H1 (cell line): ENCODE measurements at places on chromosomes 3 and 15.

DNA sequence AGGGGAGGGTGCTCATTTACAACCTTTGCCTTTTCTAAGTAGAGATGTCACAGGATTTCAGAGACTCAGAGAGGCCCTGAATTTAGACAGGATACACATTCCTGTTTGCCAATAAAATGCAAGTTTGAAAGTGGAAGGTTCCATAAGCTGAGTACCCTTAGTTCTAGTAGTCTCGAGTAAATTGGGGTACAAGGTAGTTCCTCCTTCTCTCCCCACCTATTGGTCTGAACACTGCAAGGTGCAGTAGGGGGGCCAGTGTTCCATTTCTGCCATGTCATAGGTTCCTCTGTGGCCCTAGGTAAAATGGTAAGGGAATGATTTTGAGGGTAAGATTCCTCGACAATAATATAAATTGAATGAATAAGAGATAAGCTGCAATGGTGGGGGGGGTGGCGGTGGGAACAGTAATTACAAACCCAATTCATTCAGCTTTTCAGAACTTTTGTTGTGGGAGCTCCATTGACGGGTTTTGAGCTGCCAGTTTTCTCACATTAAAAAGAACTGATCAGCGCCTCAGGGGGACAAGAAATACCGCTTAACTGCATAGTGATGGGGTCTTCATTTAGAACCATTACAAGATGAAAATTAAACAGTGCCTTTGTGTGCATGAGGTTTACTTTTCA lies 5.9 kb downstream of the SOX2 start:
- DNase-seq, result no peak

GRCh38 chr3:38616111-38616510 lies 33.4 kb downstream of the SCN5A start:
- no peak for DNase-seq

GRCh38 chr3:115450036-115450435 lies 173.3 kb upstream of the GAP43 start:
- no peak for DNase-seq

DNA sequence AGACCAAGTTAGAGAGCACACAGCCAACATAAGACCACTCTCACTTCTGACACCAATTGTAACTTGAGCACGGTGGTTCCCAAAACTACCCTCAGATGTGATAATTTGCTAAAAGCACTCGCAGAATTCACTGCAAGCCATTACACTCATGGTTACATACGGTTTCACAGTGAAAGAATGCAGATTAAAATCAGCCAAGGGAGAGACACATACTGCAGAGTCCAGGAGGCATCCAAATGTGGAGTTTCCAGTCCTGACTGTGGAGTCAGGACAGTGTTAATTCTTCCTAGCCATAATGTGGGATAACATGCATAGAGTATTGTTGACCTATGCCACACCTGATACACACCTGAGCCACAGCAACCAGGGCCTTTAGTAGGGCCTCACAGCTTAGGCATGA lies 956.4 kb downstream of the NTRK3 start:
- no peak for DNase-seq

GRCh38 chr3:197362081-197362480 lies 63.7 kb upstream of the DLG1 start:
- DNase-seq, result no peak

DNA sequence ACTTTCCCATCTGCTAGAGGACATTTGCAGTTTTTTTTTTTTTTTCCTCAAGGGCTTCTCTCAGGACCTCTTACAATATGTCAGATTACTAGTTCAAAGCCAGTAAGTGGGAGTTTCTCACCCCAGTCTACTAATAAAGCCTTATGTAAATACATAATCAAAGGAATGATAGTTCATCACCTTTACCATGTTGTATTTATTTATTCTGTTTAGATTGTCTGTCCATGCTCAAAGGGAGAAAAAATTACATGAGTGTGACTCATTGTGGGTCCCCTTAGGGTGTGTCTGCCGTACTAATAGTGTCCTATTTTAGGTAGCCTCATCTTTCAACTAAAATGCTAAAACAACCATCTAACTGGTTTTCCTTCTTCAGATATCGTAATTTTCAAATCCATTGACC lies 917.6 kb downstream of the EPHA3 start:
- no peak for DNase-seq

DNA sequence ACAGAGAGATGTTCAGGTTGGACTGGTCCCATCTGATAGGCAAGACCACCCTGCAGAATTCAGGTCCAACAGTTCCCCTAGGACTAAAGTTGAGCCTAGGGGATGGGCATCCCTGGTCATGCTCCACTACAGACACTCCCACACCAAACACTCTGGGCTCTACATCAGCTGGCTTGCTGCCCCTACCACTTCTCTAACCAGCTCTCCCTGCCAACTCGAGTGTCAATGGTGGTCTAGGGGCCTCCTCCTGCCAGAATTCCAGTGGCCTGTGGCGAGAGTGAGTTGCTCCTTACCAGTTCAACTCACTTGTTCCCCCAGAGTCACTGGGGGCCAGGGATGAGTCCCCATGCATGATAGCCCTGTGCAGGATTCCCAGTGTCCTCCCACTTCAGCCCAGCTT lies 316.2 kb upstream of the PPP2R3A start:
- no peak for DNase-seq

- no peak for DNase-seq
These were observed 404.4 kb downstream of the VPS13C start for GRCh38 chr15:61655881-61656280.

DNA sequence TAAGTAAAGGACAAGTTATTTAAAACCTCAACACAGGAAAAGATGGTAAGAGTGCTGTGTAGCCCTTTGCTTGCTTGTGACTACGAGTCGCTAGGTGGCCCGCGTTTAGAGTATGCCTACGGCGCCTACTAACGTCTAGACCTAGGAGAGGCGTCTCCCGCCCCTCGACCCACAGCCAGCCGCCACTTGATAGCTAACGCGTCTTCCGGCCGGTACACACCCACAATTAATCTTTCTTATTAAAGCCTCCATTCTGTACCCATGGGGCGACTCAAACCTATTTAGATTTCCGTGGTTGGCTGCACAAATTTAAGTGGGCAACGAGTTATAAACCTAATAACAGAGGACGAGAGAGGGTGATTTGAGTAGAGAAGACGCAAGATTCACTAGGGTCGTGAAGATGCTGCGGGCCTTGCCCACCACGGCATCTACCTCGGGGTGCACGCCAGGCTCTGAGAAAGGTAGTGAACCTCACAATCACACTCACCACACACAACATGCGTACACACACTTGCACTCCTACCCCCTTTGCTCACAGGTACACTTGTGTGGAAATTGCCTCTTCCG lies 12.0 kb downstream of the SOX2 start:
- no peak for DNase-seq

DNA sequence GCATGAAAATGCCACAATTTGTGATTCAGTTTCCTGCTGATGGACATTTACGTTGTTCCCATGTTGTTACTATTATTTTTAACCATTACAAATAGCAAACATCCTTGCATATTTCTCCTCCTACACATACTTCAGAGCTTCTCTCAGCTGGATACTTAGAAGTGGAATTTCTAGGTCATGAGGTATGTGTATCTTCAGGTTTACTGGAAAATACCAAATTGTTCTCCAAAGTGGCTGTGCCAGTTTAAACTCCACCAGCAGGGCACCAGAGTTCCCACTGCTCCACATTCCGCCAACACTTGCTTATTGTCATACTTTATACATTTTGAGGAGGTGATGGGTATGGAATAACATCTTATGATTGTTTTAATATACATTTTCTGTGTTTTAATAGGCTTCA lies 45.7 kb downstream of the PRR23E start:
- DNase-seq, result no peak
